Stimulated activated CD8-positive, alpha-beta memory T cell treated with anti-CD3 and anti-CD28 coated beads, Interleukin-15, amount 100 ng/mL, for 1 hour (primary cell): ENCODE measurements at places on chromosomes 5 and 9.

GRCh38 chr5:177432143-177432838 is 5.8 kb downstream of the GRK6 start:
- DNase-seq: no peak

GRCh38 chr5:74367241-74367733 is 273.2 kb downstream of the ENC1 start:
- DNase-seq: no peak

GRCh38 chr5:65296067-65296466 is 185.7 kb downstream of the ADAMTS6 start:
- DNase-seq: no peak

DNA sequence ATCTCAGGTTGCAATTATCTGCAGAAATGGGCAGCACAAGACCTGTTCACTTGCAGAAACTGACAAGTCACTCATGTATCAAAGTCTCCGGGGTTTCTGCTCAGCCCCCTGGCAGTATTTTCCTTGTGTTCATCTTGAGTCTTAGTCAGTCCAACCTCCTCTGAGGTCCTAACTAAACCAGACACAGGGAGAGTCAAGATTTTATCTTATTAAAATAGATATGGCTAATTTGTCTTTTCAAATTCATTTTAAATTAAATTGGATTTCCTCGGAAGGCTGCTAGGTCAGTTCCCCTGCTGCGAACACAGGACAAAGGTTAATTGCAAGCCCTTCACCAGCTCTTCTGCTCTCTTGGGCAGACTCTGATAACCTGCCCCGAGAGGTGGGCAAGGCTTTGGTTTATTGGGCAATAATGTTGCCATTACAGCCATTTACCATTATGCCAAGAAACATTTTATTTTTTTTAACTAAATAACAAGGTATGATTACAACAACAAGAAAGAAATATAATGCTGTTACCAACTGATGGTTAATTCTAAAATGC is 103.5 kb downstream of the MAPKAP1 start:
- no peak for DNase-seq

GRCh38 chr5:38639377-38640358 is 83.2 kb upstream of the LIFR start:
- DNase-seq: no peak

GRCh38 chr5:14142202-14142826 is 828 bp upstream of the TRIO start:
- no peak for DNase-seq

DNA sequence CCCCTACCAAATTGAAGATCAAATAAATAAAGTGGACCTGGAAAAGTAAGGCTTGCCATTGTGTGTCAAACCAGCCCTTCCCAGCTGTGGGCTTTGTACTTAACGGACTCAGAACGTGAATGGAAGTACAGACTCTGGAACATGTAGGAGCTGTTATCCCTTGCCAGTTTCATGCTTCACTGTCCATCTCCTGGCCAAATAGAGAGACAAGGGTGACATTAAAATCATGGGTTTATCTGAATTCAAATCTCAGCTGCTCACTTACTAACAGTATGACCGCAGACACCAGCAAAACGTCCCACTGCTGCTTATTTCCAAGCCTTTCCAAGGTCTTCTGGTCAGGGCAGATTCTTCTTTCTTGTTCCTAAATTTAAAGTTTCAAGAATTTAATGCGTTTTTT is 52.2 kb downstream of the EXOSC2 start:
- DNase-seq: no peak

- no peak for DNase-seq
Measured at GRCh38 chr9:114086009-114086408, 7.9 kb upstream of the AMBP start.
